ENCODE measurements at places on chromosomes 1 and 21.

- DNase-seq, result peak; percentile 44
Measured at GRCh38 chr21:45388011-45388521, 16.9 kb upstream of the COL18A1 start.

DNA sequence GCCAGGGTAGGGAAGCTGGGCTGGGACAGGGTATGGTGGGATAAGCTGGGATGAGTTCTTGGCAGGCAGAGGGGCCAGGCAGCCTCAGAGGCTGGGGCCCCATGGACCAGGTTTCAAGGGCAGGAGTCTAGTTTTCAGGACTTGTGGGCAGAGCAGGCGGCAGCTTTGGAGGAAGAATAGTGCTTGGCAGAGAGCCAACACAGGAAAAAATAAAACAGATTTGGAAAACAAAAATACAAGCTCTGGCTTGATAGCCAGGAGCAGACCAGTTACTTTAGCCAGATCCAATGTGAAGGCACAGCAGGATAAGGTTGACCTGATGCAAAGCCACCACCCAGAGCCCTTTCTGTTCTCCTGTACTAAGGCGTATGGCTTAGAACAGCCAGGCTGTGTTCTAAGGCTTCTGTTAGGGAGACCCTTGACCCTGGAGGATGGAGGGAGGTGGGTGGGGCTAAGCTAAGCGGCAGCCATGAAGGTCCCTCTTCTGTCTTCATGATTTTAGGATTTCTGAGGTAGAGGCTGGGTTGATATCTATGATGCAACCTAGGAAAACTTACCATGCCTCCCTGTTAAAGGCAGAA, 5.5 kb downstream of the TRAF5 start:
- no peak for DNase-seq

GRCh38 chr1:201966171-201966570, 10.9 kb downstream of the TIMM17A start:
- DNase-seq, result no peak

DNA sequence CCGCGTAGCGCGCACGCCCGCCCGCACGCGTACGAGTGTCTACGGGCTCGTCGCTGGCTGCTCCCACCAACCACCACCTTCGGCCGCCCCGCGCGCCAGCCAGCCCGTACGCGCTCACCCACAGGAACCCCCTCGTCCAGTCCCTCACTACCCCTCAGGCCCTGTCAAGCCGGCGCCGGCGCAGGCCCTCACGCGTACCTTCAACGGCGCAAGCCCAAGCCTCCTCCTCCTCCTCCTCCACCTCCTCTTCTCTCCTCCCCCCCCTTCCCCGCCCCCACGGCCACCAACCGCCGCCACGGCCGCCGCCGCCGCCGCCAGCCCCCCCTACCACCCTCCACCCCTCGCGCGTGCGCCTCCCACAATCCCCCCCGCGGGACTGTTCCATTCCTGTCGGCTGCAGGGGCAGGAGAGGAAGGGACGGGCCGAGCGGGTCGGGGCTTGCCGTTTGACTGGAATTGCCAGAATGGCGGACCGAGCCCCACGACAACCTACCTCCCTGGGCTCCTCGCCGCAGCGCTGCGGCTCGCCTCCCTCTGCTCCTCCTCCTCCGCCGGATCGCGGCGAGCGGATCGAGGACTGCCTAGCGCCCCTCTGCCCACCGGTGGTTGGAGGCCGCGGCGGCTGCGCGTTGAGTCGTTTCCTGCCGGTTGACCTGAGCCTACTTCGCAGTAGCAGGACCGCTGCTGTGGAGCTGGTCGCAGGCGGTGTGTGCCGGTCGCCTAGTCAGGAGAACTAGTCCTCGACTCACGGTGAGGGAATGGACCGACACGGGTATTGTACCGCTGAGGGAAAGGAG, at the start of gene ASH1L:
Gene ASH1L (minus strand): TSS at position 223 of the 796 bp plus-strand sequence. CDS start 41,284 bp downstream, outside the sequence.
- DNase-seq, result peak; percentile 91

DNA sequence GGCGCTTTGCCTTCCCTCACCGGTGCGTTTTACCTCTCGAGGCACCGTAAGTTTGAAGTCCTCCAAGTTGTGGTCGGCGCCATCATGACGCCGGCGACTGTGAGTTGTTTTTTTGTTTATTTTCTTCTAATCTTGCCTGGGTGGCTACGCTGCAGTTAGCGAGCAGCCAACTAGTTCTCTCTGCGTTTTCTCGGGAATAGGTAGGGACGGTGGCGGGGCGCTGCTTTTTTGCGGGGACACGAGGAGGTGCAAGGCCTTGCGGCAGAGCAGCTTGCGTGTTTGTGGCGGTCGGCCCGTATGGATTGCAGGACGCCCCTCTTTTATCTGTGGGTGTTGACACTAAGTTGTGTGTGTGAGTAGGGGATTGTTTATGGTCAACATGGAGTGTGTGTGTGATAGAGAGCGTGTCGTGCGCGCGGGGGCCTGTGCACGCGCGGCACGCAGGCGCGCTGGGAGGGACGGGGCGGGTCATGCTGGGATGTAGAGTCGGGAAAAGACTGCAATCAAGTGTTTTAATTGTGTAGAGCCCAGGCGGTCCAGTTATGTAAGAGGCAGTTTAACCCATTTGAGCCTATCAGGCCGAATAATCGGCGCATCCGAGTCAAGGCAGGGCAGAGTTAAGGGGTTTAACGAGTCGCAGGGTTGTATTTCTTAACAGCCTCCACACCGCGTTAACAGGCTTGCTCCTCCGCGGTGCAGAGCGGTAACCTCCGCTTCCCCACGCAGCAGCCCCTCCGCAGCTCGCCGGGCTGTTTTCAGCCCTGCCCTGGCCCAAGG, 1.2 kb upstream of the NEGR1 start:
- DNase-seq, result peak; percentile 80

DNA sequence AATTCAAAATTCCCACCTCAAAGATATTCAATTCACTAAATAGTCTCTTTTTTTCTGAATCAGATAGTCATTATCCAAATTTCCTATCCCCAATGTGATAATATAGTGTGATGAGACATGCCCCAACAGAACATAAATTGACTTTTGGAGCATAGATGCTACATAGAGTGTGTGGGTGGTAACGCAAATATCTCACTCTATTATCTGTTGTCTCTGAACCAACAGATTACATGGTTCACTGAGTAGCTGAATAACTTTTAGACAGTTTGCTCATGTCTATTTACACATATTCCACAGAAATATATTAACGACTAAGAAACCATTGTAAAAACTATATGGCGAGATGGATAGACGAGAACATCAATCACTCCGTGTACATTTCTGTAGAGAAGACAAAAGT, 209.9 kb downstream of the BARHL2 start:
- DNase-seq, result no peak

- DNase-seq, result peak; percentile 45
Measured at GRCh38 chr1:67645495-67646144, 39.4 kb upstream of the GADD45A start.

GRCh38 chr1:88648706-88649105, 35.4 kb upstream of the PKN2 start:
- no peak for DNase-seq

DNA sequence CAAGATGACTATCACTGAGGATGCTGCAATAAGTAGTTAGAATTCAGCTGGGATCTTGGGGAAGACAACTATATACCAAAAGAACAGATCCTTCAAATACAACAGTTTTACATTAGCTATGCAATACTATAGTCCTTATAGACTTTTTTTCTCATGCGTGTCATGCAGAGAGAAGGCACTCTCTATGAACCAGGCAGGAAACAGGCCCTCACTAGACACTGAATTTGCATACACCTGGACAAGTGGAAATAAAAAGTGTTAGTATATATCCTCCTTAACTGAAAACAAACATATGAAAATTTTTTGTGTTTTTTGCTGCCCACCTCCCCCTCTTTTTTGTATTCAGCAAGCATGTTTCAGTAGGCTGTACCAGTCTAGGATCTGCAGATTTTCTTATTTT, 29.9 kb downstream of the TMCO1 start:
- no peak for DNase-seq

GRCh38 chr1:40692429-40692895, 958 bp downstream of the NFYC start:
- peak; percentile 59 for DNase-seq

DNA sequence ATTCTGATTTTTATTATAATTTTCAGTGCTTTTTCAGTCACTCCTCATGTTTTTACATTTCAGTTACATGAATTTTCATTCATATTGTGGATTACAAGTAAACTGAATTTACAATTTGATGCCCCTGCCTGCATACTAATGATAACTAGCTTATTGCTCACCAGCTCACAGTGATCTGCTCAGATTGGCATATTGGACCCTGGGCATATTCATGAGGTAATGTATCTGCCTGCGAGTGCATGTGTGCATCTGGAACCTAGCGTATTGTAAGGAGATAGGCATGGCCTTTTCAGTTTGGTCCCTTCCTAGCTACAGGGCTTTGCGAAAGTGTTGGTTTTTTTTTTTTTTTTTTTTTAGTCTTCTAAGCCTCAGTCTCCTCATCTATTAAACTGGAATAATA, 213.7 kb downstream of the SDCCAG8 start:
- DNase-seq, result no peak

DNA sequence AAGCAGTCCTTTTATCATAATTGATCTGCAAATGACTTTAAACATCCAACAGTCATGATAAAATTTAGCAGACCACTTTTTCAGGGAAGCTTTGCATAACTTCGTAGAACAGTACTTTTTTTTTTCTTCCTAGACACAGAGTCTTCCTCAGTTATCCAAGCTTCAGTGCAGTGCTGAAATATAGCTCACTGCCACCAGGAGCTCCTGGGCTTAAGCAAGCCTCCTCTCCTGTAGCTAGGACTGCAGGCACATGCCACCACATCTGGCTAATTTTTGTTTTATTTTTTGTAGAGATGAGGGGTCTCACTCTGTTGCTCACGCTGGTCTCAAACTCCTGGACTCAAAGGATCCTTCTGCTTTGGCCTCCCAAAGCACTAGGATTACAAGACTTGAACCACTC, 3.8 kb downstream of the F13B start:
- no peak for DNase-seq

DNA sequence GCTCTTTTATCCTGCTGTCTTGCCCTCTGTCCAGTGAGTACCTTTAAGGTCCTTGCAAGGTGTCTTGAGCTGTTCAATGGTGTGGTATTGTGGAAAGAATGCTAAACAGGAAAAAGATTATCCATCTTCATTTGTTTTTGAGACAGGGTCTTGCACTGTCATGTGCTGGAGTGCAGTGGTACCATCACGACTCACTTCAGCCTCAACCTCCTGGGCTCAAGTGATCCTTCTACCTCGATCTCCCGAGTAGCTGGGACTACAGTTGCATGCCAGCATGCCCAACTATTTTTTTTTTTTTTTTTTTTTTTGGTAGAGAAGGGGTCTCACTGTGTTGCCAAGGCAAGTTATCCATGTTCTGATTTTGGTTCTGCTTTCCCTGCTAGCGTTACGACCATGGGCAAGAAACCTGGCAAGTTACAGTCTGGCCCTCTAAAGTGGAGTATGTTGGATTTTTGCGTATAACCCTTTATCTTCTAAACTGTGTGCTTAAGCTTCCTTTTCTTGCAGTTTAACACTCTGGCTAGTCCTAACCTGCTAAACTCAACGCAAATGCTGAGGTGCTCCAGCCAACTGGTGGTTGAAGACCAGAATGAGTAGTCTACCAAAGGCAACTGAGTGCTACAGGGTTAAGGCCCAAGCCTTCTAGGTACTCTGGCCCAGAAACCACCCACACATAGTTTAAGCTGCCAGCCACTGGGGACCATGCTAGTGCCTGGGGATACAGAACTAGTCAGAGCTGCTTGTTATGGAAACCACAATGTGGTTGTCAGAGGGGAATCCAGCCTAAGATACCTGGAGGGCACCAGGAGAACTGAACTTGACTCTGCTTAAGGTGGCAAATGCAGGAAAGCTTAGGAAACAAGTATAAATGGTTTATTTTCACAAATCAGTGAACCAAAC, 7.9 kb downstream of the RPL11 start:
- DNase-seq, result no peak

- DNase-seq, result no peak
Measured at GRCh38 chr1:18412882-18413353, 67.8 kb upstream of the KLHDC7A start.

- no peak for DNase-seq
Measured at GRCh38 chr1:186905561-186905960, 76.8 kb downstream of the PLA2G4A start.

GRCh38 chr1:208997726-208998312, 585.7 kb upstream of the CAMK1G start:
- peak; percentile 36 for DNase-seq

- no peak for DNase-seq
Measured at GRCh38 chr1:54846716-54847284, 40.2 kb downstream of the DHCR24 start.

DNA sequence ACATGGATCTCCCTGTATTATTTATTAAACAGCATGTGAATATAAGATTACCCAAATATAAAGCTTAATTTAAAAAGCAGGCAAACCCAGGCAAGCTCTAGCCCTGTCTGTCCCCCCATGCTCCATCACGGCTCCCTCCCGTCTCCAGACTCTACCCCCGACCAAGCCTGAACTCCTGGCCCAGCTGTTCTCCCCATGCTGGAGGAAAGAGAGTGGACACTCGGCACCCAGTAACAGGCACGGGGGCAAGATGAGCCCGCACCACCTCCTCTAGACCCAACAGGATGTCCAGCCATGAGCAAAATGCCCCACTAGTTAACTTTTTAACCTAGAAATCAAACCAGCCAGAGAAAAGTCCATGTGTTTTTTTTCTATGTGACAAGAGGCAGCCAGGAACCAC, 19.3 kb downstream of the SLC19A1 start:
- DNase-seq, result no peak

DNA sequence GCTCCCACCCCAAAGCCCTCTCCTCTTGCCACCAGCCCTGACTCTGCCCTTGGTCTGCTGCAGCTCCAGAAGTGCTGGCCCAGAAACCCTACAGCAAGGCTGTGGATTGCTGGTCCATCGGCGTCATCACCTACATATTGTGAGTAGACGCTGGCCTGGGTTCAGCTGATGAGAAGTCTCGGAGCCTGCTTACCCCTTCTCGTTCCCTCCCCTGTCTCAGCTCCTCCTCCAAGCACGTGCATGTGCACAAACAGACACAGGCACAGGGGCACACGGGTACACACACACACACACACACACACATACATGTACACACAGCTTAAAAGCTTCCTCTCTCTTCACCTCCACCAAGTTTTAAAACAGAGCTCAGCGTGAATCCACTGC, 24.3 kb downstream of the CAMK1G start:
- no peak for DNase-seq

GRCh38 chr1:13893409-13893821, 193.4 kb downstream of the PRDM2 start:
- no peak for DNase-seq

- DNase-seq, result no peak
Measured at GRCh38 chr1:66351913-66352312, 182.0 kb upstream of the SGIP1 start.

GRCh38 chr1:183876309-183876708, 71.4 kb downstream of the RGL1 start:
- peak; percentile 14 for DNase-seq

- DNase-seq, result no peak
Measured at GRCh38 chr1:158728510-158729225, 8.1 kb upstream of the OR6K3 start.

All from EH (cell line).